ENCODE measurements at places on chromosomes 11 and 22. TPM values are rescaled to one million over a fixed set of nuclear protein-coding genes. Genes with fewer than 3 reads are reported as not detected.

The APOL4 gene
- polyA plus RNA-seq: 8.7 TPM

The TRAPPC4 gene
- 136 TPM for polyA plus RNA-seq

The COMMD9 gene
- 98.6 TPM for polyA plus RNA-seq

The TMEM191C gene
- polyA plus RNA-seq: 1.2 TPM

The CEP126 gene
- polyA plus RNA-seq: 4.1 TPM

The B4GALNT4 gene
- polyA plus RNA-seq: 57.3 TPM

The KCTD14 gene
- 16.8 TPM for polyA plus RNA-seq

The SLC43A3 gene
- 26.1 TPM for polyA plus RNA-seq

The MUC5B gene
- 0.01 TPM for polyA plus RNA-seq

The STIP1 gene
- polyA plus RNA-seq: 204 TPM

The VSIG10L2 gene
- not detected for polyA plus RNA-seq

The NAALADL1 gene
- polyA plus RNA-seq: 12.2 TPM

The ELMOD1 gene
- 0.34 TPM for polyA plus RNA-seq

The CCDC87 gene
- polyA plus RNA-seq: 0.34 TPM

The PLAAT3 gene
- polyA plus RNA-seq: 14.4 TPM

The MS4A14 gene
- polyA plus RNA-seq: 0.18 TPM

The MS4A1 gene
- 0.64 TPM for polyA plus RNA-seq

The TRIM34 gene
- 8.2 TPM for polyA plus RNA-seq

The SPECC1L gene
- polyA plus RNA-seq: 45.3 TPM

The PLAAT2 gene
- not detected for polyA plus RNA-seq

The ALDH3B2 gene
- 1.9 TPM for polyA plus RNA-seq

The UCP3 gene
- 2.2 TPM for polyA plus RNA-seq

The FGF4 gene
- not detected for polyA plus RNA-seq

The SLC7A4 gene
- 1.6 TPM for polyA plus RNA-seq

The SCGB2A2 gene
- not detected for polyA plus RNA-seq

The CCDC188 gene
- 0.61 TPM for polyA plus RNA-seq

The CCDC15 gene
- polyA plus RNA-seq: 3.3 TPM

The TMPRSS4 gene
- 27.8 TPM for polyA plus RNA-seq

The ARFGAP2 gene
- polyA plus RNA-seq: 78.8 TPM

The TUT1 gene
- polyA plus RNA-seq: 25.5 TPM

The HTR3B gene
- polyA plus RNA-seq: not detected

The SMC1B gene
- polyA plus RNA-seq: 0.14 TPM

The DEPDC7 gene
- polyA plus RNA-seq: 7.2 TPM

The SLC35E4 gene
- 2.3 TPM for polyA plus RNA-seq

The MMP11 gene
- polyA plus RNA-seq: 19.3 TPM
